Iris pigment epithelial cell (primary cell): ENCODE measurements at places on chromosomes 6 and 20.

DNA sequence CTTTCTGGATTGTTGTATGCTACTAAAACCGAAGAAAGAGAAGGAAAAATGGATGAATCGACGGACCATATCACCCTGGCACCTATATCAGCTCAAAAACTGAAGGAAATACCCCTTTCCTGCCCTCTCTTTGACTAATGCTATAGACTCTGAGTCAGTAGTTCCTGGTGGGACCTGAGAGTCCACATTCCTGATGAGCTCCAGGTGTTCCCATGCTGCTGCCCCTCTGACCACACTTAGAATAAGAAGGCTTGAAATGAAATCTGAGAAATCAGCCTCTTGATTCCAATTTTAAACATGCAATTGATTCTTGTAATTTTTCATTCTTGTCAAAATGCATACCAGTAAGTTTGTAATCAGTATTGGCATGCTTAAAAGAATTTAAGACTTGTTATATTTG is 75.2 kb downstream of the PRL start:
- DNase-seq: no peak

- no peak for DNase-seq
Observed at GRCh38 chr20:33648396-33649004, 13.6 kb upstream of the C20orf144 start.

GRCh38 chr6:168243812-168244376 is 75.7 kb downstream of the DACT2 start:
- no peak for DNase-seq

DNA sequence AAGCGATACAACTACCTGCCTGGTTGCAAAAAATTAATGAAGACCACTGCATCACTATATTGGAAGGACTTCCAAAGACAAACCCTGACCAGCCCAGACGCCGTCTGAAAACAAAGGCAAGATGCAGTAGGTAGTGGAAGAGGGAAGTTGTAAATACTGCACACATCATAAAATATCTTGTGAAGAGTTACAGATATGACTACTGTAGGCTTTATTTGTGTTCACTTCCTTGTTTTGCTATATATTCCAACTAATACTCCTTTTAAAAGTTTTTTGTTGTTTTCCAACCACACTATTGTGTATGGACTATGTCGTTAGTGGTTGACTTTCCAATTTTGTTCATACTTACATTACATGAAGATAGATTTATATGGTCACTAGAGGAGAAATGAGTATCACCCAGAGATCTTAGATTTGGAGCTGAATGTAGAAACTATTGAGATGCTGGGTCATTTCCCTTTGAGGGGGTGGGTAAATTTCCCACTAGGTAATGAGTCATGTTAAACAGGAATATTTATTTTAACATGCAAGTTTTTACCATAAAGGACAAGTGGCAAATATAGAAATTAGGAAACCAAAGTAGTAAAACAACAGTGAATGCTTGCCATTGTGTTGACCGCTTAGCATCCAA is 16.6 kb upstream of the TXLNB start:
- DNase-seq: peak; percentile 43

DNA sequence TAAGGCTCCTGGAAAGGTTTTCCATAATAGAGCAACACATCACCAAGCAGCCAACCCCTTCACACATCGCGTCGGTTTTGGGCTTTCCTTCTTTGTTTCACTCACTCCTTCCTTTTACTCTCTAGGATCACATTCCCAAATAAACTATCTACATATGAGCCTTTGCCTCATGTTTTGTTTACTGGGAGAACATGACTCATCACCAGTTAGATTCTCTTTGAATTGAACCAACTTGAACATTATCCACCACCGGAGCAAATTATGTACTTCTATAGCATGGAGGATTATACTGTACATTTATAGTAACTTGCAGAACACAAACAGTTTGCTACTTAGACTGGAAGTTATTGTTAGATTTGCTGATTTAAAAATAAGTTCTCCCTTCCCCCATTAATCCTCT is 41.0 kb downstream of the SAMD5 start:
- DNase-seq: no peak

DNA sequence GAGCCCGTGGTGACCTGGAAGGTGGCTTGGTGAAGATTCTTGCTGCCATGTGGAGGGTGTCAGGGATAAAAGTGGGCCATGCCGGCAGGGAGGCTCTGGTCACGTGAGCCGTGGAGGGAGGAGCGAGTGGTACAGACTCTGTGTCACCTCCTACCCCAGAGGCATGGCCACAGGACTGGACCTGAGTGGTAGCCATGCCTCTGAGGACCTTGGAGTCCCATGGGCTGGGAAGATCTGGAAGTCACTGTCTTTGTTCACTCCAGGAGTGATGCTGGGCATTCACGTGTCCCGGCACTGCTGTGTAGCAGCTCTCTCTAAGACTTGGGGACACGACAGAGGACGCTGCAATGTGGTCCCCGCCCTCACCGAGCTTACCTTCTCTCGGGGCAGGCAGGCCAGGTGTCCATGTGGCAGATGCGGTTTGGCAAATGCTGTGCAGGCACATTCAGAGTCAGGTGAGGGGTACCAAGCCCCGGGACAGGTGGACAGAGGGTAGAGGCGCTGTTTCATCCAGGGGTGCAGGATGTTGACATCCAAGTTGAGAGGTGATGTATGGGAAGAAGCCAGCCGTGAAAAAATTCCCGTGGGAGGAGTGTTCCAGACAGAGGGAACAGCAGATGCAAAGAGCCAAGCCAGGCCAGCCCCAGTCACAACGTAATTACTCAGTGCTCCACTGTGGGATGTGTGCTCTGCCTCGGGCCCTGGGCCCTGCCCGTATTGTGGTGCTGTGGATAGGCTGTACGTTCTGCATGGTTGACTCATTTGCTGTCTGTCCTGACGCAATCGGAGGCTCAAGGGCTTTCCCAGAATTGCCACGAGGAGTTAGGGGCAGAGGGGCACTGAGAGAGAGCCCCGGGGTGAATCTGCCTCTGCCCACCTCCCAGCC is 307.8 kb downstream of the TAF4 start:
- DNase-seq: peak; percentile 41

DNA sequence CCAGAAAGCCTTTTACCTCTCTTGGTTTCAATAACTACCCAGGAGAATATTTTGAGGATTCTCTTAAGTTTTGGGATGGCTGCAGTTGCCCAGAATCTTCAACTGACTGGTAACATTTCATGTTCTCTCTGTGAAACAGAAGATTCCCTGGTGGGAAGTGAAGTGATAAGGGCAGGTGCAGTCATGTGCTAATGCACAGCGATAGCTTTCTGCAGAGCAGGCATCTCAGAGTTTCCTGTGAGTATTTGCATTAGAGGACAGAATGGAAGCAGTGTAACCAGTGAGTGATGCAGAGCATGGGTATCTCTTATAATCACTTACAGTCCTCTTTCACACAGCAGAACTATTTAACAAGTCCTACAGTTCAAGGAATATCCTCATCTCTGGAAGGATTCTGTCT is 76.1 kb downstream of the HCRTR2 start:
- no peak for DNase-seq
